NCI-H1694 (cell line): ENCODE measurements at places on chromosomes 6 and 20.

- DNase-seq = no peak
These were observed 48.0 kb downstream of the GCLC start for GRCh38 chr6:53496797-53497375.

DNA sequence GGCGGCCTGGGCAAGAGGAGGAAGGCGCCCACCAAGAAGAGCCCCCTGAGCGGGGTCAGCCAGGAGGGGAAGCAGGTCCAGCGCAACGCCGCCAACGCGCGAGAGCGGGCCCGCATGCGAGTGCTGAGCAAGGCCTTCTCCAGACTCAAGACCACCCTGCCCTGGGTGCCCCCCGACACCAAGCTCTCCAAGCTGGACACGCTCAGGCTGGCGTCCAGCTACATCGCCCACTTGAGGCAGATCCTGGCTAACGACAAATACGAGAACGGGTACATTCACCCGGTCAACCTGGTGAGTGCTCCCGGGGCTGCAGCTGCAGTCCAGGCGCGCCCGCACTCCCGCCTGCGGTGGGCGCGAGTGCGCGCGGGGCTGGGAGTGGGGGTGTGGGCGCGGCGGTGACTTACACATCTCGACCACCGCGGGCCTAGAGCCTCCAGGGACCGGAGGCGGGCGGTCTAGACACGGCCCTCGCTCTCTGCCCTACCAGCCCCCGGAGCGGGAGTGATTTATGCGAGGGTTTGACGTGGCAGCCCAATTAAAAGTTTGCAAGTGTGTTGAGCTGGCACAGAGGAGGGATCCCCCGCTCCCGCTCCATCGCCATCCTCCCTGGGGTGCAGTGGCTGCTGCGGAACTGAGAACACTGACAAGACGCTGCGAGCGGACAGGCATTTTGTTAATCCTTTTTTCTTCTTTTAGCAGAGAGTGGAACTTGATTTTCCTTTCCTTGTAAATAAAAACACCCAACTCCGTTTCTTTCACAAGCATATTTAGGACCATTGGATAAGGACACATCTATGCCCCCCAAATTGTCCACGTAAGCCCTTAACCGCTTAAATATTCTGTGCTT lies 867 bp downstream of the TCF21 start:
- DNase-seq = no peak

- DNase-seq = no peak
These were observed 148.3 kb upstream of the TBX18 start for GRCh38 chr6:84912472-84913322.

GRCh38 chr20:4415281-4415680 lies 306.4 kb upstream of the PRND start:
- DNase-seq = no peak

GRCh38 chr6:138671351-138671750 lies 102.2 kb upstream of the CCDC28A start:
- DNase-seq = no peak

- no peak for DNase-seq
These were observed 243.9 kb upstream of the TENT5A start for GRCh38 chr6:81996414-81996813.

- no peak for DNase-seq
These were observed 506.2 kb upstream of the SLC35B3 start for GRCh38 chr6:8941577-8941976.

GRCh38 chr20:43947316-43947710 lies 32.7 kb downstream of the TOX2 start:
- DNase-seq = no peak

DNA sequence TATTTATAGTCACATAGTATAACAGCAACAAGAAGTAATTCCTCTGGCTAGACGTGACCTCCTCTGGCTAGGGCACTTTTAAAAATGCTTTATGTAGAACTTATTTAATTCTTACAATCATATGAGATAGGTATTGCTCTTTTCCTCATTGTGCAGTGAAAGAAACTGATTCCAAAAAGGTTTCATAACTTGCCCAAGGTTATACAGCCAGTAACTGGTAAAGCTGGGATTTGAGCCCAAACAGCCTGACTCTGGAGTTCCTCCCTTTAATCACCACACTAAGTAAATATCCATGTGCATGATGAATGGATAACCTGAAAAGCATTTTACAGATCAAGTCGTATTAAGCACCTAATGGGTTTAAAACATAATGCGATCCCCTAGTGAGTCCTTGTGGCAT lies 214.6 kb downstream of the PRL start:
- DNase-seq = no peak
